NCI-H146 (cell line): ENCODE measurements at places on chromosomes 6 and 20.
A peak's percentile ranks its signal among the peaks of the same experiment; 100 is the strongest.

- DNase-seq: no peak
These were observed 46.6 kb downstream of the DTNBP1 start for GRCh38 chr6:15616261-15616660.

DNA sequence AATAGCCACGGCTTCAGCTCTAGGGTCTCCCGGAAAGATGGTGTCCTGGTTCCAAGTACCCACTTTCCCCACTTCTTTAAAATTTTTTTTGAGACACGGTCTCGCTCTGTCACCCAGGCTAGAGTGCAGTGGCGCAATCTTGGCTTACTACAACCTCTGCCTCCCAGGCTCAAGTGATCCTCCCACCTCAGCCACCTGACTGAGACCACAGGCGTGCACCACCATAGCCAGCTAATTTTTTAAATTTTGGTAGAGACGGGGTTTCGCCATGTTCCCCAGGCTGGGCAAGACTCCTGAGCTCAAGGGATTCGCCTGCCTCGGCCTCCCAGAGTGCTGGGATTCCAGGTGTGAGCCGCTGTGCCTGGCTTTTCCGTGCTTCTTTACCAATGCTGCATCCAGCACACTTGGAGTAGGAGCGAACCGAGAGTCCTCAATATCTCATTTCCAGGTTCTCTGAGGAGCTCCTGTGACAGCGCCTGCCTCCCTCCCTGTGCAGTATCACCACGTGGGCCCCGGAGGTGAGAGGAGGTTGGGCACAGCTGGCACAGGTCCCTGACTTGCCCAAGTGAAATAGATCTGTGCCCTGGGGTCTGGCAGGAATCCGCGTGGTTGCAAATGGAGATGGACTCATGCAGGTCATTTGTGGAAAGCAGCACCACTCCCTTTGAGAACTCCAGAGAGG, 37.3 kb downstream of the EZR start:
- DNase-seq: no peak

GRCh38 chr6:113292646-113293422, 564.3 kb upstream of the MARCKS start:
- no peak for DNase-seq

DNA sequence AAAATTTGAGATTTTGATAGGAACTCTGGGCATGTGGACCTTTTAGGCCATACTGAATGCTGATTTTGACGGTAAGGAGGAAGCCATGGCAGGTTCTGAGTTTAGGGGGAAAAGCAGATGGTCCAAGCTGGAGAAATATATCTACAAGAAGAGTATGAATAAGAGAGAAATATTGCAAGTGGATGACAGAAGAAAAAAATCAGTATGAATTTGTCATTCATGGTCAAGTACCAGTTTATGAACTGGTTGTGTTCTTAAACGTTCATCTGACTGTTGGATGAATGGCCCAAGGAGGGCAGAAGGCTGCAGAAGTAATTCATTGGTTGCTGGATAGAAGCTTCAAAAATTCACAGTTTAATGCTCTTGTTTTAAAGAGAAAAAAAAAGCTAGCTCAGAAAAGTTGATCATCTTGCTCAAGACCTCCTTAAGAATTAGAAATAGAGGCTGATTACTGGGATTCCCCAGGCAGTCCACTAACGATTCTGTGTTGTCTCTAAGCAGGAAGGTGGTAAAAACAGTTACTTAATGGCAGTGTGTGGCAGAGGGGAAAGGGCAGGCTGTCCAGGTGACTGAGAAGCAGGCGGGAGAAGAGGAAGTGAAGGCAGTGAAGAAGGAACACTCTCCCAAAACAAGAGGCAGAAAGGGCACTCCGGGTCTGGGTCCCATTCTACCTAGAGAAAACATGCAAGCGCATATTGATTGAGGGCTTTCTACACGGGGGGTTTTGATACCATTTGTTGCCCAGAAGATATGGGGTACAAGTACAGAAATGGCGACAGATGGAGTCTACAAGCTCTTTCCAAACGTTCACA, 2.0 kb upstream of the DUSP22 start:
- DNase-seq: no peak

DNA sequence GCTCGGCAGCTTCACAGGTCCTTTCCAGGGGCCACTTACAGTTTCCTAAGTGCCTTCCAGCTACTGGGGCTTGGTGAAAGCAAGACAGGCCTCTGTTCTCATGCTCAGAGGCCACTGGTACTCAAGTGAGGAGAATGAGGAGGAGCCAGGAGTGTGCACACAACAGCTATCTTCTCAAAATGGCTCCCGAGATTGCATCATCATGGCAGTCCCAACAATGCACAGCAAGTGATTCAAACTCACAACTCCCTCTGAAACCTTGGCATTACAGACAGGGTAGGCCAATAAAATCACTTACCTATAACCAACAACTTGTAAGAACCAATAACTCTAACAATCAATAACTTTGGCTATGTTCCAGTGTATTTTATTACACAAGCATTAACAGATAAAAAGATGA, 77.4 kb downstream of the RALGAPA2 start:
- no peak for DNase-seq

GRCh38 chr6:36758516-36759147, 61.0 kb downstream of the RAB44 start:
- peak; percentile 45 for DNase-seq

DNA sequence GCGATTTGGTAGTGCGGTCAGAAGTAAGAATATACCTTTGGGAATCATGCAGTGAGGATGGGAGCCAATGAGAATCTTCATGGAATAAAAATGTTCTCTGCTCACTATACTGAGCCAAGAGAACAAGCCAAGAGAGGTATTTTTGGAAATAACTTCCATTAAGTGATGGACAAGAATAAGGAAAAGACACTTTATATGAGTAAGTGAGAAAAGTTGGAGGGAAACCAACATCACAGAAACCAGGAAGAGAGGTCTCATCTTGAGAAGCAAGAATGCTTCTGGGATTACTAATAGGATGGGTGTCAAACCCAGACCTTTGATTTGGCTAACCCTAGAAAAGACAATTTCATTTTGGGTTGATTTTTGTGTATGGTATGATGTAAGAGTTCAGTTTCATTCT, 181.2 kb upstream of the JAG1 start:
- DNase-seq: no peak

DNA sequence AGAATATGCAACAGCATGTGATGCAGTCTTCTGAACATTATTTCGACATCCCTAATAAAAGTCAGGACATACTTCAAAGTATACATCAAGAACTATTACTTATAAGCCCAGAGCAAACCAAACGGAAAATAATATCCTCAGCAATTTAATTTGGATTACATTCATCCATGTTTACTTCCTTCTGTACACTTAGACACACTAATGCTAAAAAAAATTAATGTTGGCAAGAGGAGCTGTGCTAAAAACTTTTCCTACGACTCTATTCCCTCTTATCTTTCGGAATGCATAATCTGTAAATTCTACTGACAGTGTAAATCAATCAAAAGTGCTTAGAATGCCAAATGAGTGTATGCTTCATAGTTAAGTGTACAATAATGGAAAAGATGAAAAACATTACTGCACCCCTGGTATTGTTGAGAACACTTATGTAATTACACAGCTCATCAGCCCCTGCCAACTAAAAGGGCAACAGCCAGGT, 301.2 kb upstream of the HSF2 start:
- no peak for DNase-seq

DNA sequence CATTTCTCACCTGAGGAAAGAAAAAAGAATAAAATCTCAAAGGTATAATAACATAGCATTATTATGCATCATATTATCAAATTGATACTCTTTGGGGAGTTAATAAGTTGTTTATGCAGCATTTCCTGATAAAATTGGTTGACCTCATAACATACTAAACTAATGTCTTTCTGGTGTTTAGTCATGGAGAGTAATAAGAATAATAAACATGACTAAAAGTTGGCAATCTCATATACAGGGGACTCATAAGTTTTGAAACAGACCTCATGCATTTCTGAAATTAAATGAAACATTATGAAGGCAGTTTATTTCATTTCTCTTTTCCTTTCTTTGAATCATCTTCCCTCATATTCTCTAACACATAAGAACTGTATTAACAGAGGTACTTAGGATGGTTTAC, 60.5 kb upstream of the PRDM1 start:
- DNase-seq: no peak

DNA sequence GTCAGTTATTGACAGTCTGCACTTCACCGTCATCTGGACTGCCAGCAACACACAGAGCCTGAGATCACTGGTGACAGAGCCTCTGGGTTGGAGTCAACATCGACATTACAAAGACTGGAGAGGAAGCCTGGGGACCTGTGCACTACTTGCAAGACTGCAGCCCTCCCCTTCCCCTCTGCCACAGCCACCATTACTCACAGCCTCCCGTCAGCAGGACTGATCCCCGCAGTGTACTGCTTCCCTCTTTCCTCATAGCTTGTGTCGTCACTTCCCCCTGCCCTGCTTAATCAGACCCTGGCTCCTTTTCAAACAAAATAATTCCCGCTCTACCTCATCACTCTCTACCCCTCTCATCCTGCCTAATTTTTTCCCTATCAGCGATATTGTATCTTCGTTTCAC, 235.5 kb upstream of the KCNQ5 start:
- DNase-seq: no peak

GRCh38 chr20:60812561-60812960, 439.5 kb upstream of the CDH4 start:
- DNase-seq: no peak
